ENCODE measurements at places on chromosomes 2 and 18.

- no peak for DNase-seq
Observed at GRCh38 chr2:134818321-134818720, 20.1 kb upstream of the ACMSD start.

GRCh38 chr18:3360211-3360610, 89.8 kb upstream of the TGIF1 start:
- no peak for DNase-seq

DNA sequence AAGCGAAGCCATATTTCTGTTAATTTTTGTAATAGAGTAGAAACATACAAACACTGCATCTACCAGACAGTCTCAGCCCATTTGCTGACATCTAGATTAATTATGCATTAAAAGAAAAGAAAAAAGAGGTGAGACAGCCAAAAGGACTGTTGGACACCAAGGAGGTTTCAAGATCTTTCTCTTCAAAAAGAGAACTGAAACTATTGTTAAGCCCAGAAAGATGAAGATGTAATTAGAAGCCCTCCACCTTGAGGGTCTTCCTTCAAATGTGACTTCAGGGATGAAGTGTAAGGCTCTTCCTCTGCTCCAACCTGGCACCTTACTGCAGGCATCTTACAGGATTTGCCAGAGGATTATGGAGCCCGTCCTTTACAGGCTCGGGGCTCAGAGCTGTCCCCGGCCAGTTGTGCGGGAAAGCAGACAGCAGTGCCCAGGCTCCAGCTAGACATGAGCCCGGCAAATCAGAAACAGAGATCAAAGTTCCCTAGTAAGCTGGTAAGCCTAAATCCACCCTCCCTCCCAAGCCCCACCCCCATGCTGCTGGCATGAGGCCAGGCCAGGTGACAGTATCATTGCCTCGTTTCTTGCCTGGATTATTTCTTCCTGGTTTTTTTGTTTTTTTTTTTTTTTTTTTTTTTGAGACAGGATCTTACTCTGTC, 38.9 kb downstream of the ADI1 start:
- DNase-seq, result no peak

DNA sequence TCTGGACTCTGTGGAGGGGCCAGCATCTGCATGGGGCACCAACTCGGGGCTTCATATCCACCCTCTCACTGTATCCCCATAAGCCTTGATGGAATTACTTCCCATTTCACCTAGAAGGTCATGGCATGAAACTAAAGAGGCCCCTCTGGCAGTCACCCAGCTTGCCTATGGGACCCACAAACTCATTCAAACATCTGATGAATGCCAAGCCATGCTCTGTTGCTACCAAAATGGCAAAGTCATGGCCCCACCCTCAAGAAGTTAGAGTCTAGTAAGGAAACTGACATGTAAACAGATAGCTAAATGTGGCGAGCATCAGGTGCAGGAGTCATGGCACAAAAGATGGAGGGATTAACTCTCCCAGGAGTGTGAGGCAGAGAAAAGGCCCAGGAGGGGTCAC, 14.5 kb downstream of the CYB5A start:
- no peak for DNase-seq

- DNase-seq, result no peak
Observed at GRCh38 chr2:69585855-69586555, 57.5 kb downstream of the AAK1 start.

DNA sequence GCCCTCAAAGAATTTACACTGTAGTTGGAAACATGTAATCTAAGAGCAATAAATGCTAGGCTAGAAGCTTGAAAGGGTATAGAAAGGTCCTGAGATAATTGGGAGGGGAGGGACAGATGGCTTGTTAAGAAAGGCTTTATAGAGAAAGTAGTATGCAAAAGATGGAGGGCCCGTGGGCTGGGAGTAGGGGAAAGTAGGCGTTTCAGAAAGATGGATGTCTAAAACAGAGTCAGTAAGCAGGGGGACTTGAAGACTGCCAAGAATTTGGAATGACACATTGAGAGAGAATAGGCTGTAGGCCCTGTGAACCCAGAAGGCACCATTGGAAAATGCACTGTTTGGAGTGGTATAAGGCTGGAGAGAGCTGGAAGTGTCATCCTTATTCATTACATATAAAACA, 822 bp downstream of the PSMG2 start:
- DNase-seq, result no peak
